BJ (cell line): ENCODE measurements at places on chromosomes 11 and 22. TPM values are rescaled to one million over a fixed set of nuclear protein-coding genes. Genes with fewer than 3 reads are reported as not detected.

DNA sequence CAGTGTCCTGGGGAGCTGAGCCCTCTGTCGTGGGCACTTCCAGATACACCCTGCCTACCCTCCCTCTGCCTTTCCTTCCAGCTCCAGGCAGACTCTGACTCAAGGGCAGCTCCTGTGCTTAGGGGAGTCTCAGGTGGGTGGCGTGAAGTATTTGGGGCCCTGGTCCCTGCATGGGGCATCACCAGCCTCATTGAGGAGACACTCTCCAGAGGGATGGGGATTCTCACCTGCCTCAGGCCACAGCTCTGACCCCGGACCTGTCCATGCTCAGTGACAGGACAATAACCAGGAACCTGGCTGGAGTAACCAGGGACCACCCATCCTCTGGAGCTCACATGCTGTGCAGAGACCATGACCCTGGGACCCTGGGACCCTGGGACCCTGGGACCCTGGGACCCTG is 41.2 kb downstream of the GGTLC2 start:
- no peak for DNase-seq

DNA sequence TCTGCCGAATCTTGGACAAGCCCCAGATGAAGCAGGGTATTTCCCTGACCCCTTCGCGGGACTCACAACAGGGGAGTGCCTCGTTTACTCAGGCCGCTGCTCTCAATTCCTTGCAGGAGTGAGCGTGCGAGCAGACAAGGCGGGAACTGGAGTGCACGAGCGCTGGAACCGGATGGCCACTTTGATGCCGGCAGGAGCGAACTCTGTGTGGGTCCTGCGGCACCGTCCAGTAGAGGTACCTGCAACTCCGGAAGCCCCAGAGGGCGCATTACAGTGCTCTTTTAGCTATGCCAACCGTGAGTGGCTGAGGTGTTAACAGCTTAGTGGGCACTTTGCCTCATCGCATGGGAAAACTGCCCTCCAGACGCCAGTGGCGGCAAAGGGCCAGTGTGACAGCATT is 182.3 kb upstream of the ANO3 start:
- no peak for DNase-seq

GRCh38 chr22:43391306-43391705 is 20.5 kb upstream of the MPPED1 start:
- no peak for DNase-seq

Gene TSSK2
- polyA plus RNA-seq, result not detected in 2 replicates

Gene AQP11
- 1.2 and 1.3 TPM in 2 replicates for polyA plus RNA-seq

GRCh38 chr11:36210529-36210928 is 78.7 kb downstream of the COMMD9 start:
- DNase-seq, result no peak

Gene PLEKHB1
- polyA plus RNA-seq, result 0.29 and 0.40 TPM in 2 replicates

DNA sequence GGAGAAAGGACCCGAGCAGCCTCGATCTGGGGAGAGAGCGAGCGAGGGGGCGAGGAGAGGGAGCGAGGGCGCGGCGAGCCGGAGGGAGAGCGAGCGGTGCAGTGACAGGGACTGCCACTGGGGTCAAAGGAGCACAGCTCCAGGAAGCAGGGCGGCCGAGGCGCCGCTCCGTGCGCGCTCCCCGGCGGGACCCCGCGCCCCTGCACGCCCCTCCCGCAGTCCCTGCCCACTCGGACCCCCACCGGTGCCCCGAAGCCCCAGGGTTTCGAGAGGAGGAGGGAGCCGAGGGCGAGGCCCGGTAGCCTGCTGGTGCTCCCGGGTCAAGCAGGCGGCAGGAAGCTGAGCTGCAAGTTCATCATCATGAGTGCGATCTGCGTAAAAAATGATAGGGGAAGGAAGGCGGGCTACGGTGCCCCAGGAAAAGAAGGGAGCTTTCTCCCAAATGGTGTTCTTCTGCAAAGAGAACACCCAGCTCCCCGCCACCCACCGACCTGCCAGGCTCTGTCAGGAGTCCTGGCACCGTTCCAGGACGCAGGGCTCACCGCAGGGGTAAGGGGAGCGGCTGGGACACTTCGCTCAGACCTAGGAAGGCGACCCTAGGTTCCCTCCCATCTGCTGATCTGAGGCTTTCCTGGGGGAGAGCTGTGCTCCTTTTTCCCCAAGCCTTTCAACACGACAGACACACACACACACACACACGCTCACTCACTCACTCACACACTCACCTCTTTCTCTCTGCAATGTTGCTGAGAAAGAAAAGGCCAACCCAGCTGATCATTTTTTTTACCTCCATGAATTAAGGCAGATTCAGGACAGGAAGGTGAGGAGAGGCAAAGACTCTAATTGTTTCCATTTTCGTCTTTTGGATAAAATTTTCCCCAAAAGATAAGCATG is at the start of gene MPPED2:
TSS of gene MPPED2 (minus strand) at position 103 of the 894 bp plus-strand sequence. CDS start 5,980 bp downstream, outside the sequence.
- no peak for DNase-seq

DNA sequence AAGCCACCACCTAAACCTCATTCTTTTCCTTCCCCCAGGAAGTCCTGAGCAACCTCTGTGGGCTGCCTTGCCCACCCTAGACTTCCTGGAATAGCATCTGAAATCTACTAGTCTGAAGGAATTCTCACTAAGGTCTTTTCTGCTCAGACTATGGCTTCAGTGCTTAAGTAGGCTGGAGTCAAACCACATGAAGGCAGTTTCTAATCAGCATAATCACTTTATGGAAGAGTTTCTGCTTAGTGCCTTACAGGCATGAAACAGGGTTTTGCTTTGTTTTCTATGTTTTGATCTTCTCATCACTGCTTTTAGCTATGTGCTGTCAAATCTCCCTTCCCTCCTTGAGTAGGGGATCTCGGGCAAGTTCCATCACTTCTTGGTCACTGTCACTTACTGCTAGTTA is 117.7 kb downstream of the WT1 start:
- DNase-seq, result no peak

DNA sequence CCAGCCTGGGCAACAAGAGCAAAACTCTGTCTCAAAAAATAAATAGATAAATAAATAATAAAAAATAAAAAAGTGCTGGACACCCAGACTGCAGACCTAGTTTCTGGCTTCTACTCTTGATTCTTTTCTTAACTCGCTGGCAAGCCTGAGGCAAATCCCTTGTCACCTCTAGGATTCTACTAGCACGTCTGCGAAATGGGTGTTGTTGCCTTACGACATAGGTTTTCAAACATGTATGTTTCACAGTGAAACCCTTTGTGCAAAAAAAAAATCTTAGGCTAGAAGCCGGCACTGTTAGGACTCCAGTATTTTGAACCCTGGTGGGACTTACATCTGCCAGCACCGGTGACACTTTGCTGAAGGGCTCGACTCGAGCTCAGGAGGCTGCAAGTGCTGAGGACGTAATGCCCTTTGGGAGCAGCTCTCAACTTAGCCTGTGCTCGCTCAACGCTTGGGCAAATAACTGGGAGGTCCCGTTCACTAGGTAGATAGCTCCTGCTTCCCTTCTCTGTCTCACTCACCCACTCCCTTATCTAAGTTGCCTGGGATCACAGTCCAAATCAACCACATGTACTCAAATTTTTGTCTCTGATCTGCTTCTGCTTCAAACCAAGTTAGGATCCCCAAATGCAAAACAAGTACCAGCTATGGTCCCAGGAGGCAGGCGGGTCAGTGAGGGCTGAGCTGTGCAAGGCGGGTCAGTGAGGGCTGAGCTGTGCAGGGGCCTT is 34.7 kb upstream of the MYH9 start:
- DNase-seq, result no peak

Gene SYT13
- polyA plus RNA-seq, result not detected in 2 replicates

- DNase-seq, result peak; percentile 9
Measured at GRCh38 chr11:60625262-60625661, 74.2 kb upstream of the MS4A8 start.

- no peak for DNase-seq
Measured at GRCh38 chr22:31789803-31790202, 36.0 kb downstream of the DEPDC5 start.

Gene VSTM5
- polyA plus RNA-seq, result 0.63 and 0.74 TPM in 2 replicates

GRCh38 chr11:1847926-1848639 is 4.8 kb upstream of the LSP1 start:
- no peak for DNase-seq

- no peak for DNase-seq
Measured at GRCh38 chr11:113376156-113376555, 11.4 kb upstream of the ANKK1 start.

Gene OR51E1
- not detected in 2 replicates for polyA plus RNA-seq

DNA sequence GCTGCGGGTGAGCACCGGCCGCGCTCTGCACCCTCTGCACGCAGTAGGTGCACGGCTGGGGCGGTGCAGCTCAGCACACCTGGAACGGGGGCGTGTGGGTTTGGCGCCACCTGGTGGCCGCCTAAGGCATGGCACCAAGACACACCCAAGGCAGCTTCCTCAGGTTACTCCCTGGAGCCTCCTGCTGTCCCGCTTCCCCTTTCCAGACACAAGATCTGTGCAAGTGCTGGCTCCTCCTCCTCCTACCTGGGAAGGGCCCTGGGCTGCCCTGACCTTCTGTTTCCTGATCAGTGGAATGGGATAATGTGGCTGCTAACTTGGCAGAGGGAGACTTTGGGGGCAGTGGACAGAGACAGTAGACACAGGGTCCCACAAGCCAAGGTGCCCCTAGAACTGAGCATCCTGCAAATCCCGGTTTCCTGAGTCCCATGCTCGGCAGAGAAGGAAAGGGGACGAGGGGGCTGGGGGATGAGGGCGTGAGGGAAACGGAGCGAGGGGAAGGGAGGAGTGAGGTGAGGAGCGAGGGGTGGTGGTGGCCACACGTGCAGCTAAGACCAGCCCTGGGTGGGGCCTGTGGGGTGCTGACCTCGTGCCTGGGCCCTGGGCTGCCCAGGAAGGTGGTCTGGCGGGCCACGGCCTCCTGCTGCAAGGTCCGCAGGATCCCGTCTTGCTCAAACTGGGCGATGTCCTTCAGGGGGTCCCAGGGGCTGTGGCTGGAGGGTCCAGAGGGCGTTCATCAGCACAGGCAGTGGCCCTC is 34.8 kb upstream of the CARS1 start:
- no peak for DNase-seq

DNA sequence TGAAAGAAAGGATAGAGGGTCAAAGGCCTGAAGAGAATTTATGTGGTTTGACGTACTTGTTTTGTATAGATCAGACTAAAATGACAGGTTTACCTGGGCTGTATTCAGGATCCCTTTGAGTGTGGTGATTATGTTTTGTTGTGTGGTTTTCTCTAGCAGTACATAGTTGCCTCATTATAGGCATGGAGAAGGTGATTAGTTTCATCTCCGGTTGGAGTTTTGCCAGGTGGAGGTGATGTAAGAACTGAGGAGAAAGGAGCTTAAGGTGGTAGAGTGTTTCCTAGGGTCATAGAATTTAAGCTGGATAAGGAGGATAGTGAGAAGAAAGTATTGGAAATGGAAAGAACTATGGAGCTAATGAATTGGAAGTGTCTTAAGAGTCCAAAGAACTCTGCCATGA is 229.0 kb downstream of the TMEM135 start:
- no peak for DNase-seq

GRCh38 chr22:17942721-17943120 is 81.6 kb downstream of the MICAL3 start:
- DNase-seq, result no peak

- no peak for DNase-seq
Measured at GRCh38 chr22:30665786-30666185, 1.9 kb downstream of the DUSP18 start.

Gene CPT1B
- 3.2 and 4.3 TPM in 2 replicates for polyA plus RNA-seq

Gene C11orf42
- not detected in 2 replicates for polyA plus RNA-seq

- no peak for DNase-seq
Measured at GRCh38 chr11:97622795-97623194, 1233.0 kb downstream of the JRKL start.

- no peak for DNase-seq
Measured at GRCh38 chr11:65899356-65900124, 648 bp downstream of the FOSL1 start.

Gene RAG2
- polyA plus RNA-seq, result not detected in 2 replicates

DNA sequence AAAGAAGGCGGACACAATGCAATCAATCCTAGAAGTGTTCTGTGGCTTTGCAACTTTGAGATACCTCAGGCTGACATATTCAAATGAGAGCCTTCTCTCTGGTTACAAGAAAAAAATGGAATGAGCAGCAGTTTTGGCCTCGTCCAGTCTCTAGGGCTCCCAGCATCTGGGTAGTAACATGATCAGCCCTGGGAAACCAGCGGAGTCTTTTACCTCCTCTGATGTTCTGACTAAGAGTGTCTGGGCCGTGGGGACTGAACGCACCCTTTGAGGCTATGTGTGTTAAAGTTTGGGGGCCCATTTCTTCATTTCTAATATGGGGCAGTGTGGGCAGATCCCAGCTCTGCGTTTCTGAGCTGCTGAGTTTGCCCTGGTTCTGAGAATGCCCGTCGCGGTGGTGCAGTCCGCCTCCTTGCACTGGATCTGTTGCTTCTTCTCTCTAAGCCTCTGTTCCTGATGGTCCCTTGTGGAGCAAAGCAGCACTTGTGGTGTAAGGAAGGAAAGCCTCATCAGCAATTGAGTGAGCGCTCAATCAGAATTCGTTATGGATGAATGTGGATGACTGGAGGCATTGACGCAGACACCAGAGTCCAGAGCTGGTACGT is 8.1 kb downstream of the PARVB start:
- DNase-seq, result no peak

Gene OOSP2
- not detected in 2 replicates for polyA plus RNA-seq
